ENCODE measurements at places on chromosomes 16 and 17.

GRCh38 chr17:9021992-9022572, 772 bp downstream of the NTN1 start:
- peak; percentile 12 for DNase-seq

DNA sequence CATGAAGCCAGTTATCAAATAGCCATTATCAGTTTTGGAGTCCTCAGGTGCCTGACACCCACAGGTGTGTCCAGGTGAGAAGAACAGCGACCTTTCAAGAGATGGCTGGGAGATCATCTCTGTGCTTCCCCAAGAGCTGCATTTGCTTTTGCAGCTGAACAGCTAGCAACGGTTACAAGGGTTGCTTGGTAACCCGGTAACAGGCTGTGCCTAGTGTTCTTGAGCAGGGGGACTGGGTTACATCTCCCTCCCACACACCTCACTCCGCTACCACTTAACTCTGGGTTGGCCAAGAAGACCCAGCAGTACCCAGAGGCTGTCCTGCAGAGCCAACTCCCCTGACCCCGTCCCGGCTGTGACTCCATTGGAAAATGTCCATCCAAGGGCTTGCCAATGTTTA, 147.0 kb downstream of the SLC39A11 start:
- DNase-seq, result no peak

- no peak for DNase-seq
Measured at GRCh38 chr17:80798595-80799537, 192.8 kb upstream of the CHMP6 start.

GRCh38 chr16:73058221-73058615, 10.3 kb upstream of the ZFHX3 start:
- peak; percentile 50 for DNase-seq

GRCh38 chr16:71974068-71974818, 26.0 kb downstream of the PKD1L3 start:
- no peak for DNase-seq

GRCh38 chr16:2392025-2392424, 37.2 kb upstream of the CCNF start:
- no peak for DNase-seq

DNA sequence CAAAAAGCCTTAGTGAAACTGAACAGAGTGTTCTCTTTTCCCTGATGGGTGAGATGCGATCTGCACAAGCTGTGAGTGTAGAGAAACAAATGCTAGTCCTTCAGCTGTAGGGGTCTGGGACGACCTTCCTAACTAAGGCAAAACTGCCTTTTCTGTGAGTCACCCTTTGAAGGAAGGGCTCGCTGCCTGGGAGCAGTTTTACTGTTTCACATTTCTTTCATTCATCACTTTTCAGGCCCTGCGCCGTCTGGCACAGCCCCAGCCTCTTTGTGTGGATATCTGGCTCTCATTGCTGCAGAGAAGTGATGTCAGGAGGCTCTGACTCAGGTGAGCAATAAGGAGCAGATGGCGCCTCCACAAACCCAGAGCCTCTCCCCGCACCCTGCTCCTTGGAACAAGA, 57.4 kb downstream of the HS3ST3A1 start:
- DNase-seq, result peak; percentile 100

DNA sequence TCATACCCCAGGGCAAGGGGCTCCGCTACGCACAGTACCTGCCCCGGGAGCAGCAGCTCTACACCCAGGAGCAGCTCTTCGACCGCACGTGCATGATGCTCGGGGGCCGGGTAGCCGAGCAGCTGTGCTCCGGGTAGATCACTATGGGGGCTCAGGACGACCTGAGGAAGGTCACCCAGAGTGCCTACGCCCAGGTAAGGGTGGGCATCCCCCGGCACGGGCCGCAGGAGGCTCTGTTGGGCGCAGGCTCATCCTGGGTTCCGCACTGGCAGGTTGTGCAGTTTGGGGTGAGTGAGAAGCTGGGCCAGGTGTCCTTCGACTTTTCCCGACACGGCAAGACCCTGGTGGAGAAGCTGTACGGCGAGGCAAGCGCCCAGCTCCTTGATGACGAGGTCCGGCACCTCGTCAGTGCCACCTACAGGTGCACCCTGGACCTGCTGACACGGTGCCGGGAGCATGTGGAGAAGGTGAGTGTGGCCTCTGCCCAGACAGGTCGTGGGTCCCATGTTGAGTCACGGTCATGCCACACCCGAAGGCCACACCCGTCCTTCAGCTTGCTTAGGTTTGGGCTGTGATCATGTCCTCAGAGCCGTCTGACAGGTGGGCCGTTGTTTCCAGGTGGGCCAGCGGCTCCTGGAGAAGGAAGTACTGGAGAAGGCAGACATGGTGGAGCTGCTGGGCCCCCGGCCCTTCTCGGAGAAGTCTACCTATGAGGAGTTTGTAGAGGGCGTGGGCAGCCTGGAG, 19.3 kb downstream of the DBNDD1 start:
- no peak for DNase-seq

GRCh38 chr17:57557834-57558681, 187.0 kb downstream of the CCDC182 start:
- peak; percentile 80 for DNase-seq

DNA sequence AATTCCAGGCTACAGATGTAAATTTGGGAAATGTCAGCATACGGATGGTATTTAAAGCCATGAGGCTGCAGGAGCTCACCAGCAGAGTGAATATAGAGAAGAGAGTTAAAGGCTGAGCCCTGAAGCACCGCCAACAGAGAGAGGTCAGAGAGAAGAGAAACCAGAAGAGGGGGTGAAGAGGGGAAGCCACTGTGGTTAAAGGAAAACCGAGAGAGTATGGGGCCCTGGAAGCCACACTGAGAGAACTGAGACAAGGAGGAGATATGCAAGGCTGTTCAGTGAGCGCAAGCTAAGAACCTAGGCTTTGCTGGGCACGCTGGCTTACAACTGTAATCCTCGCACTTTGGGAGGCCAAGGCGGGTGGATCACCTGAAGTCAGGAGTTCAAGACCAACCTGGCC, 24.6 kb downstream of the COPRS start:
- DNase-seq, result peak; percentile 23

- no peak for DNase-seq
Measured at GRCh38 chr17:29789196-29790170, 140.5 kb downstream of the SSH2 start.

DNA sequence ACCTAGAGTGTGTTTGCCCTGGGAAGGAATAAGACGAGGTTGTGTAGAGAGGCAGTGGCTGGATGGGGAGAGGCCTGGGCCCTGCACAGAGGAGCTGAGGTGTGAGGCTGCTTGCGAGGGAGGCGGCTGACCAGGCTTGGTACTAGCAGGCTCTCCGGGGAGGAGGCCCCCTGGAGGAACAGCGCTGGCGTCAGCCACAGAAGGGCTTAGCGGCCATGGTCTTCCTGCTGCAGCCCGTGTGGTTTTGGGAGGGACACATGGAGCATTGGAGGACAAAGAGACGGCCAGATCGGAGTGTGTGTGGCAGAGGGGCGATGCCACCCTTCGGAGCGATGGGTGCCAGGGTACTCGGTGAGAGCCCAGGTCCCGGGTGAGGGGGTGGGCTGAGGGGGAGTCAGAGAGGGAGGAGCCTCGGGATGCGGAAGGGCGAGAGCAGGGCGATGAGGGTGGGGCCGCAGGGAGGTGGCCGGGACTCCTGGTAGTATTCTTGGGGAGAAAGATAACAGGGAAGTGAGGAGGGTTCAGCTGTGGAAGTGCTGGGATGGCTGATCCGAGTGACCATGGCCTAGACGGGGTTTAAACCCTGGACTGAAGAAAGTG, 8.3 kb downstream of the BANP start:
- no peak for DNase-seq

- peak; percentile 10 for DNase-seq
Measured at GRCh38 chr17:49290690-49291359, 60.2 kb upstream of the PHOSPHO1 start.

- no peak for DNase-seq
Measured at GRCh38 chr16:80837533-80838147, 33.2 kb upstream of the CDYL2 start.

DNA sequence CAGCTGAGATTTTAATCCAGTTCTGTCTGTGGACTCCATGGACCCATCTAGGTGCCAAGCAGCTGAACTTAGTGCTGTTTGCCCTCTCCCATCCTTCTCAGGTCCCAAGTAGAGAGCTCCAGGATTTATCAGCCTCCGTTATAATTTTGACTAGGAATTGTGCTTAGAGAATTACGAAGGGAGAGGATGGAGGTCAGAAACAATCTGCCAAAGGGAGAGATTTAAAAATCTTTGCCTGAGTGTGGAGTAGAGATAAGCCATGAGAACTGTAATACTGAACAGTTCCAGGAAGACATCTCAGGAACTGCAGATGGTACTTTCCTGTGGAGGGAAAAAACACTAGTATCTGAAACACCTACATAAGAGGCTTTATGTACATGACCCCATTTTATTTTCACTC, 27.0 kb downstream of the CEP95 start:
- DNase-seq, result no peak

DNA sequence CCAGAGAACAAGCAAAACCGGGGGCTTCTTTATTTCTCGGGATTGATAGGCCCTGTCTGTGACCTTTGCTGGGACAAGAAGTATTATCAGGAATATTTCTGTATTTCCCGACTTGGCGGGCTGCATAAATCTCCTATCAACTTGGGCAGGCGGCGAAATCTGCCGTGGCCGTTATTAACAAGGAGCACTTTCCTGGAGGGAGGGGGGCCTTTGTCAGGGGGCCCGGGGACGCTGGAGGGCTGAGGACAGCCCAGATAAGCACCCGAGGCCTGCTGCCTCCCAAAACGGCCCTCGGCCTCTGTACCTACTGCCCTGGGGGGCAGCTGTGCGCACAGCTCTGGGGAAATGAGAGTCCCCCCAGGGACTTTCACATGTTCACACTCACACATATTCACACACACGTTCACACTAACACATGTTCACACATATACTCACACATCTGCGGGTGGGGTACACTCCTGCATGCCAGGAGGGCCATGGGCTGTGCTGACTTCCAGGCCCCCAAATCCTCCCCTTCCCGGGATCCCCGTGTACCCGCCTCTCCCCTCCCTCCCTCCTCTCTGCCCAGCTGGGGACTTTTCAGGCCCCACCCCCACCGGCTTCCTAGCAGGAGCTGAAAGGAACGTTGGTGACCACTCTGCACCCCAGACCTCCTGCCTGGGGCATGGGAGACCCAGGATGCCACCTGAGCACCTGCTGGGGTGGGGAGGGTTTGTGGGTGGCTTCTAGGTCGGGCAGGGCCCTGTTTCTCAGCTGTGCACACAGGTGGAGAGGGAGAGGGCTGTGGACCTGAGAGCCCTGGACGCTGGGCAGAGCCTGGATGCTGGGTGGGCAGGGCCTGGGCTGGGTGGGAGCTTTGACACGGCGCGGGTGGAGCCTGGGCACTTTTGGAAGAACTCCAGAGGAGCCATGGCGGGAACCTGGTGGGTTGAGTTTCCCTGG, 24.3 kb upstream of the GSE1 start:
- DNase-seq, result no peak

DNA sequence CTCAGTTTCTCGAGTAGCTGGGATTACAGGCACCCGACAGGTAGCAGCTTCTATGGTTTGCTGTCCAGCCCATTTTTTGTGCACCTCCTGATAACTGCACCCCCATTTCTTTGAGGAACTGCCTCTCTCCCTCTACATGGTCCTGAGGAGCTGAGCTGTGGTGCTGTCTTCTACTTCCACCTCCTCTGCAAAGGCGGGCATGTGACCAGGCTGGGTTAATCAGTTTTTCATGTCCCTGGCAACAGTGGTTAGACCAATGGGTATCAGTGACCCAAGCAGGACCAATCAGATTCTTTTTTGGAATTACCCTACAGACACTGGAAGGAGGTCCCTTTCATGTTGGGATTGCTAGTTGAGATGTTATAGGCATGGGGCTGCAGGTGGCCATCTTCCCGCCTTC, 41.3 kb downstream of the TBX21 start:
- no peak for DNase-seq

DNA sequence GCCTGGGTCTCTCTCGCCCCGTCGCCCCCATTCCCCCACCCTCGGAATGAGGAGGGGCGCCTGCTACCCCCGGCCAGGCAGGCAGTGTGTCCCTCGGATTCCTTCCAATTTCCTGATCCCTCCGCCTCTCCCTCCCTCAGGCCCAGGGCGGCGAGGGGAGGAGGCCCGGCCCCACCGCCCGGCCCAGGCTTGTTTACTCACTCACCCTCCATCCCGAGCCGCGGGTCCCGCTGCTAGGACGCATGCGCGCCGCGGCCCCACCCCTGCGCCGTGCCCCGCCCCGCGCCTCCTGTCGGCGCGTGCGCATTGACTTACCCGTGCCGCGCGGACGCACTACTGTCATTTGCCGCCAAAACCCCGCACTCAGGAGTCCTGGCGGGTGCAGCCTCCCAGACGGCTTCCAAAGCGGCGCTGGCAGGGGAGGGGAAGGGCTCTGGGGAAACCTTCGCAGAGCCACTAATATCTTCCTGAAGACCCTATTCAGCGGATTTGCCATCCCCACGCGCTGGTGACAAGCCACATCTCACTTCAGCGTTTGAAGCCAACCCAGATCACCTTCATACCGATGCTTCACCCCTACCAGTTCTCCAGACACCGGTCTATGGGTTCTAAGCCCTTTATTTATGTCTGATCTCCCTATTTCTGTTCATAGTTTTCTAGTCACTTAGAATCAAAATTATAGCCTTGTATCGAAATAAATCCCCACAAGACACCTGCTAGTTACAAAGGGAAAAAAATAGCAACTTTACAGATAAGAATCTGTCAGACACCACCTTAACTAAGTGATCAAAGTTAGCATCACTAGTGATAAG, at the start of gene EZH1:
Gene EZH1, minus strand, starts transcription at position 235 of the 812 bp plus-strand sequence. CDS start 16,099 bp downstream, outside the sequence.
- DNase-seq, result peak; percentile 91

GRCh38 chr16:53515811-53516210, 12.8 kb upstream of the AKTIP start:
- DNase-seq, result no peak

GRCh38 chr16:84340325-84341040, 27.9 kb upstream of the ATP2C2 start:
- DNase-seq, result no peak

GRCh38 chr16:76835339-76835738, 355.7 kb upstream of the MON1B start:
- DNase-seq, result peak; percentile 0

DNA sequence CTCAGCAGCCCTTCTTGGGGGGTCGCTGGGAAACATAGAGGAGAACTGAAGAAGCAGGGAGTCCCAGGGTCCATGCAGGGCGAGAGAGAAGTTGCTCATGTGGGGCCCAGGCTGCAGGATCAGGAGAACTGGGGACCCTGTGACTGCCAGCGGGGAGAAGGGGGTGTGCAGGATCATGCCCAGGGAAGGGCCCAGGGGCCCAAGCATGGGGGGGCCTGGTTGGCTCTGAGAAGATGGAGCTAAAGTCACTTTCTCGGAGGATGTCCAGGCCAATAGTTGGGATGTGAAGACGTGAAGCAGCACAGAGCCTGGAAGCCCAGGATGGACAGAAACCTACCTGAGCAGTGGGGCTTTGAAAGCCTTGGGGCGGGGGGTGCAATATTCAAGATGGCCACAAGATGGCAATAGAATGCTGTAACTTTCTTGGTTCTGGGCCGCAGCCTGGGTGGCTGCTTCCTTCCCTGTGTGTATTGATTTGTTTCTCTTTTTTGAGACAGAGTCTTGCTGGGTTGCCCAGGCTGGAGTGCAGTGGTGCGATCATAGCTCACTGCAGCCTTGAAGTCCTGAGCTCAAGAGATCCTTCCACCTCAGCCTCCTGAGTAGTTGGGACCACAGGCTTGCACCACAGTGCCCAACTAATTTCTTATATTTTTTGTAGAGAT, 3.4 kb downstream of the STH start:
- DNase-seq, result peak; percentile 50
